Neural crest cell (in vitro differentiated cells): ENCODE measurements at places on chromosomes 3 and 15.

GRCh38 chr3:14490255-14490654 is 49.9 kb downstream of the GRIP2 start:
- DNase-seq, result no peak

DNA sequence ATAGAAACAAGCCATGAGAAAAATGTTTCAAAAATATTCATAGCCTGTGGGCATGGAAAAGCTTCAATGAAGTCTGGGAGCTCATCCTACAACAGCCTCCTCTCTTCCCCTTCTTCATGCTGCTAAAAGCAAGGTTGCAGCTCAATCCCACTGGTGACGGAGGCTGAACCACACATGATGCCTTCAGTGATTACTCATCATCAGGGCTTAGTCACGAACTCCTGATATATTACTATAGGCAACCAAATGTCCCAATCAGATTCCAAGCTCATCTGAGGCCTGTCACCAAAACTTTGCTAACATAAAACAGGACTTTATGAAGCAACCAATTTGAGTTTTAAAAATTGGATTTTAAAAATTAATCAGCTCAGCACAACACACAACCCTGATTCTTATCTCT is 24.0 kb upstream of the SLC24A5 start:
- DNase-seq, result no peak

GRCh38 chr3:163726125-163726524 is 1352.2 kb downstream of the SI start:
- DNase-seq, result no peak

GRCh38 chr15:59282515-59283337 is 76.1 kb downstream of the LDHAL6B start:
- DNase-seq, result no peak

GRCh38 chr3:32872487-32873382 is 54.9 kb downstream of the TRIM71 start:
- no peak for DNase-seq

- no peak for DNase-seq
Measured at GRCh38 chr3:189232790-189233189, 61.0 kb downstream of the TPRG1 start.

GRCh38 chr3:194387276-194387675 is 11.8 kb downstream of the GP5 start:
- no peak for DNase-seq

- DNase-seq, result no peak
Measured at GRCh38 chr3:65878831-65879230, 159.9 kb downstream of the MAGI1 start.

GRCh38 chr3:11565072-11565471 is 78.6 kb downstream of the VGLL4 start:
- DNase-seq, result no peak

- DNase-seq, result no peak
Measured at GRCh38 chr15:78873793-78874765, 1.4 kb downstream of the MORF4L1 start.

DNA sequence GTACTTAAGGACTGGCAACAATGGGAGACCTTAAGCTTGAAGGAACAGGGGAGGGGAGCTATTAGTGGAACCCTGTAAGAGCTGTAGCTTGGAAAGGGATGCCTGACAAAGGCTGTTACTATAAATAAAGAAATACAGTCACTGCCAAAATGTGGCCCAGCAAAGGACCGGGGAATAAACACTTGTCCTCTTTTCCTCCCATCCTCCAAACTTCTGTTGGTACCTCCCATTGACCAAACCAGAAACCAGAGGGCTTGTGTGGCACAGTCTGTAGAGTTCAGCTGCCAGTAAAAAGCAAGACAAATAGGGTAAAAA is 25.1 kb upstream of the TCF12 start:
- no peak for DNase-seq

DNA sequence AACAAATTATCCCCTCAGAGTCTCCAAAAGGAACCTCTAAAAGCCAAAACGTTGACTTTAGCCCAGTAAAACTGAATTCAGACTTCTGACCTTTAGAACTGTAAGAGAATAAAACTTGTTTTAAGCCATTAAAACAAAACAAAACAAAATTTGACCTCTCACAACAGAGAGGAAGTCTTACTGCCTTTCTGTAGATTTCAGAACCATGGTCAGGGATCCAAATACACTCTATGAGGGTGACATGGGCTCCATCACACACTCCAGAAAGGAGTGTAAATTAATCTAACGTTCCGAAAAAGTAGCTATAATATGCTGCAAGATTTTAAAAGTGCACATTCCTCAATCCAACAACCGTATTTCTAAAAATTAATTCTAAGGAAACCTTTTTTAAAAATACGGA is 19.2 kb upstream of the RPL14 start:
- DNase-seq, result no peak

DNA sequence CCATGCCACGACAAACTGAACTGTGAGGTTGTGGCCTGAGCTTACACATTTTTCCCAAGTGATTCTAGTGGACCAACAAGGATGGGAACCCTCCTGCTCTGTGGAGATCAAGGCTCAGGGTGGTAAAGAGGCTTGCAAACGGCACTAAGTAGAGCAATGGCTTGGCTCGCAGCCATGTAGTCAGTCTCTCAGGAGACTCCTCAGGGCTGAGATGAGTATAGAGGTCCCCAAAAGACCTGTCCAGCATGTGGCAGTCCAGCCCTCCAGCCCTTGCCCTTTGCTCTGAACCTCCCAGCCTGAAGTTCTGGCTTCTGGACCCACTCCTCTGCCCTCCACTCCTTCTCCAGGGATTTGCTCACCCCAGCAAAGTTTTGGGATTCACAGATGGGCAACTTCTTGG is 8.3 kb upstream of the CAMP start:
- DNase-seq, result no peak

DNA sequence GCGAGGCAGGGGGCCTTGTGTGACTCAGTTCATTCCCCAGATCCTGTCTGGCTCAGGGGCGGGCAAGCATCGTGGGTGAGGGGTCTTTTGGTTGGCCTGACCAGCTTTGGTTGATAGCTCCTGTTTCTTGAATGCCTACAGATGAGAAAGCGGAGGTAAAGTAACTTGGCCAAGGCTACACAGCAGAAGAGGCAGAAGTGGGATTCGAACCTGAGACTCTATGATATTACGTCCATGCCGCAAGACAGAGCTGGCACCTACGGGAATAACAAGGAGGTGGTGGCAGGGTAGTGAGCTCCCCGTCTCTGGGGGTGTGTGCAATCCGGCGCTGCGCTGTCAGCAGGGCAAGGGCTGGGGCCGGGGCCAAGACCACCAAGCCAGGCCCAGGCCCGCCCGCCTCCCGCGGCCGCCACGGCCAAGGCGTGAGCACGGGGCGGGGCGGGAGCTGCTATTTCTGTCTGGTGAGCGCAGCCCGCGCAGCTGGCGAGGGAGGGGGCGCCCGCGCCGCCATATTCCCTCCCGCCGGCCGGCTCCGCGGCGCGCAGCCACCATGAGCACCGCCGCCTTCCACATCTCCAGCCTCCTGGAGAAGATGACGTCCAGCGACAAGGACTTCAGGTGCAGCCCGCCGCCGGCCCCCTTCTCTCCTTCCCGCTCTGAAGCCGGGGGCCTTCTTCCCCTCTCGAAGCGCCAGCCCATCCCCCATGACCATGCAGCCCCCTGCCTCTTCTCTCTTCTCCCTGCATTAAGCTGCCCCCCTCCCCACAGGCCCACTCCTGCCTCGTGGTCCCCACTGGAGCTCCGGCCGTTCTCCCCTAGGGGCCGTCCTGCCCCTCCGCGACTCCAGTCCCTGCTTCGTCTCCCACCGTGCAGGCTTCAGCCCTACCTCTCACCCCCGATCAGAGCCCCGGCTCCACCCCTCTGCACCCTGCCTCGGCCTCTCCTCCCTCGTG is at the start of gene CAND2:
CAND2 (plus strand) TSS at position 510 of the 953 bp plus-strand sequence; CDS start at position 551, 41 bp downstream.
- DNase-seq, result peak; percentile 48

DNA sequence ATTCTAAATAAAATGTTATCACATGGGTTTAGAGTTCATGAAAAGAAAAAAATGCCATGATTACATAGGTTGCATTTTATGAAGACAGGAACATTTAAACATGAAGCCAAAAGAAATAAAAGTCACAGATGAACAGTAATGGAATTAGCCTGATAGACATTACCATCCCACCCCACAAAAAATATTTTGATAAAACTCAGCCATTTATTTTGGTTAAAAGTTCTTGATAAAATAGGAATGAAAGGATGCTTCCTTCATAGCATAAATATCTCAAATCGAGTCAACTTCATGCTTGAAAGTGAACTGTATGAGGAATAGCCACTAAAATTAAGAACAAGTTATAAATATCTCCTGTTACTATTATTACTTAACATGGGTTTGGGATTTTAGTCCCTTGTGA is 101.9 kb upstream of the TMC3 start:
- DNase-seq, result no peak

DNA sequence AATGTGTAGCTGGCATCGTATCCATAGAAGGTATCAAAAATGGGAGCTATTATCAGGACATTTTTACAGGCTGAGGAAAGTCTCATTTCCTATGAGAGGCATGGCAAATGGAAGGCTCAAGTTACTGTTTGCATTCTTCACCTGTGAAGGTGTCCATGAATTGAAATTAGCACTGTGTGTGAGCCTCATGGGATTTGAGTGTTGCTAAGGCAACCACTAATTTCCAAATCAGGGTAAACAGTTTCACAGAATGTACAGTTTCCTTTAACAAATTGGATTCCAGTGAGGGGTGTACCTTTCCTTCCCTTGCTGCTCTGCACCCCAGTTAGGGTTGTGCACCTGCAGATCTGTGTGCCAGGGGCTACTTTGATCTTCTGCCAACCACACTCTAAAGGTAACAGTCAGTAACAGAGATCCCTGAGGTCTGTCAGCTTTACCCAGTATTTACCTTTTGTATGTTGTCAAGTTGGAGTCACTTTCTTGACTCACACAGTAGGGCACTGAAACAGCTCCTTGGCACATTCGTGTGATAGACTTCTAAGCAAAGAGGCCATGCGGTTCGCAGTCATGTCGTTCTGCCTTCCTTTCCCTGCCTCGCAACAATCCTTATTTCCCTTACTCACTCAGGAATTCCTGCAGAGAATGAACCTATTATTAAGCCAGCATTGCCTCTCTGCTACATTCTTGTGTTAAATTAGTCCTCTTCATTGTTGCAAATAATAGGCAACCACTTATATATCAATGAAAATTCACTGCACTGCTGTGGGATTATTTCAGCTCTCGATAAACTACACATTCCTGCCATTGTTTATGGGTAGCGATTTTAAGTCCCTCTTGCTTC is 129.8 kb upstream of the GBE1 start:
- DNase-seq, result no peak

DNA sequence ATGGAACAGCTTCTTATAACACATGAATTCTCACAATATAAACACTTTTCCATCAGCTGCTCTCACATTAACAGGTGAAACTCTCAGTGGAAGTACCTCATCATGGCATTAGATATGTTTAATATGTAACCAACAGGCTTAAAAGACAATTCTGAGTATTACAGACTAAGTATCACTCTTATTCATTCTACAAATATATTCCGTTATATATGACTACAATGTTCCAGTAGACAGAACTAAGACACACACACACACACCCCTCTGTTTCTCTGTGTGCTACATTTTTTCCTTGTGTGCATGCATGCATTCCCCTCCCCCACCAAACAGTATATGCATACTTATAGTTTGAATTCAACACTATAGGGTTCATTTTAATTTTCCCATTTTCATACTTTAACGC is 32.4 kb downstream of the MRPL3 start:
- DNase-seq, result no peak

GRCh38 chr15:66593219-66593780 is 27.5 kb upstream of the LCTL start:
- no peak for DNase-seq

- DNase-seq, result no peak
Measured at GRCh38 chr3:119073258-119074001, 38.8 kb upstream of the IGSF11 start.

GRCh38 chr3:106510206-106510605 is 641.4 kb upstream of the CBLB start:
- DNase-seq, result no peak

DNA sequence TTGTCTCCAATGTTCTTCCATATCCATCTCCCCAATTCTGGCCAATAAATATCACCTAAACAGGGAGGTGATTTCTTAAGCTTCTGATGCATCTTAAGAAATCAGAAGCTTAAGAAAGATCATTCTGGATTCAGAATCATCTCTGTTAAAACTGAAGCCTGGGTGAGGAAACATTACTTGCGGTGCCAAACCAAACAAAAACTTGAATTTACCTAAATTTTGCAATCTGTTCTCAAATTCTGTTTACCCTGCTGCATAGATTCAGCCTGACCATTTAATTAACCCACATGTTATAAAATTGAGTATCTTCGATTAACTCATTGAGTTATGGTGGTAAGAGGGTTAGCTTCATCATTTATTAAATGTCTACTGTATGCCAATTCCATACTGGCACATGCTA is 204.4 kb upstream of the ZNF385D start:
- DNase-seq, result no peak

DNA sequence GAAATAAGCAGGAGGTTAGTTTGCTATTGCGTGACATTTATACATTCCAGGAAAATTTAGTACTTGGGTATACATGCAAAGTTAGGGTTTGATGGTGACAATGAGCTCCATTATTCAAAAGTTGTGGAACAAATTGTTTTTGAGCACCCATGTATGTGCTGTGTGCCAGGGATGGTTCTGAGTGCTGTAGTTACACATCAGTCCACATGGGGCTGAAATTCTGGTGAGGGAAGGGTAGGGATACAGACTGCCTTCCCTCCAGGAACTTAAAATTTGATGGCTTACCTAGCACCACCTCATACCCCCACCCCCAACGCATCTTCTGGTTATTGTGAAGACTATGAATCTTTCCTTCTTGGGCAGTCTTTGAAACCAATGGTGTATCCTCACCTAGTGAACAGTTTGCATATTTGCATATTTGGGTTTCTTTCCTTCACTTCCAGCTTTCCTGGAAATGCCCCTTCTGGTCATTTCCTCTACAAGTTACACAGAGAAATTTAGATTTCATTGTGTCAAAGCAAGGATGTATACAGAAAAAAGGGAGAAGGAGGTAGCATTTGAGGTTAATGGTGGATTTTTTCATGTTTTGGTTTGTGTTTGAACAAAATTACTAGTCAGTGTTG is 222.0 kb upstream of the IL12A start:
- no peak for DNase-seq

- no peak for DNase-seq
Measured at GRCh38 chr15:64687688-64688087, 87.7 kb downstream of the RBPMS2 start.

- no peak for DNase-seq
Measured at GRCh38 chr3:150447084-150447483, 39.0 kb downstream of the TSC22D2 start.

DNA sequence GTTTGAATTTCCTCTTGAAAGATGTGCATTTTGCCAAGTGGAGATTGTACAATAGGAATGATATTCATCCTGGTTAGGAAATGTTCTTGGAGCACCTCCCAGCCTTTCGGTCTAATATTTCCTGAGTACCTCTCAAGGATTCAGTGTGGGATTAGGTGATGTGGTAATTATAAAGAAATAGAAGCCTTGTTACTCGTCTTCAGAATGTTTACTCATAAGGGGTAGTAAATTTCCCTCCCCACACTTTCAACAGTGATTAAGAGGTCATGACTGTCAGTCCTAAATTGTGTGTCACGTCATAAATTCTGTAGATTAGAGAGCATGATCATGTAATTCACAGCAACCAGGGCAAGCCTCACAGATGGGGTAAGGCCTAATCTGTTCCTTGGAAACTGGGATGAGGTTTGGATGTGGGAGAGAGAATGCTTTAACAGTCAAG is 633.1 kb upstream of the TBL1XR1 start:
- no peak for DNase-seq
